AG10803 (cell line): ENCODE measurements at places on chromosomes 16 and 17.

- peak; percentile 60 for DNase-seq
These were observed 7.9 kb upstream of the MT2A start for GRCh38 chr16:56600398-56600999.

- DNase-seq = no peak
These were observed 43.9 kb upstream of the KDM6B start for GRCh38 chr17:7790150-7790549.

GRCh38 chr17:76003915-76004314, 3.3 kb downstream of the CDK3 start:
- no peak for DNase-seq

DNA sequence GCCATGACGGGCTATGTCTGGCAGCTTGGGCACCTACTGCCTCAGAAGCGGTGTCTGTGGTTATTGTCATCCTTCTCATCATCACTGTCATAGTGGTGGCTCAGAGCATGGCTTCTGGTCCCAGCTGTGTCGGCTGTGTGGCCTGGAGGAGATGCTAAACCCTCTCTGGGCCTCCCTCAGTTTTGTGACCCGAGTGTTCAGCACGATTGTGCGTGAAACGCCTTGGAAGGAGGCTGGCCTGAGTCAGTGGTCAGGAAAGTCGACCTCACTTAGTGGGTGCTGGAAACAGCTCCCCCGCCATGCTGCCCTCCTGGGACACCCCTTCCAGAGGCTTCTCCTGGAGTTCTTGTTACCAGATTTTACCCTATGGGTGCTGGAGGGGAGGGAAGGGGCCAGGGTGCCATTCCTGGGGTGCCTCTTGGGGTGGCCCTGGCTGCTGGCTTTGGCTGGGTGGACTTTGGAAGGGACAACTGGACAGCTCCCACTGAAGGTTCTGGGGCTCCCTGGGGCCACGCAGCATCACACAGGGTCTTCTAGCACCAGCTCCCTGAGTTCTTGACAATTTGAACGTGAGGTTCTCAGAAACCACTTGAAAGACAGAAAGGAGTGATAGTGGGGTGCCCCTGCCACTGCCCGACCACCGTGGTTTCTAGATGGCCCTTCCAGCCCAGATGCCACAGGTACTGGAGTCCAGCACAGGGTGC, 226.5 kb upstream of the GSE1 start:
- DNase-seq = no peak

- DNase-seq = no peak
These were observed 97.6 kb downstream of the NPIPB11 start for GRCh38 chr16:29308644-29309546.

- DNase-seq = no peak
These were observed 75.5 kb downstream of the SOCS1 start for GRCh38 chr16:11180489-11180888.

GRCh38 chr16:74249254-74249653, 47.4 kb upstream of the PSMD7 start:
- DNase-seq = no peak

DNA sequence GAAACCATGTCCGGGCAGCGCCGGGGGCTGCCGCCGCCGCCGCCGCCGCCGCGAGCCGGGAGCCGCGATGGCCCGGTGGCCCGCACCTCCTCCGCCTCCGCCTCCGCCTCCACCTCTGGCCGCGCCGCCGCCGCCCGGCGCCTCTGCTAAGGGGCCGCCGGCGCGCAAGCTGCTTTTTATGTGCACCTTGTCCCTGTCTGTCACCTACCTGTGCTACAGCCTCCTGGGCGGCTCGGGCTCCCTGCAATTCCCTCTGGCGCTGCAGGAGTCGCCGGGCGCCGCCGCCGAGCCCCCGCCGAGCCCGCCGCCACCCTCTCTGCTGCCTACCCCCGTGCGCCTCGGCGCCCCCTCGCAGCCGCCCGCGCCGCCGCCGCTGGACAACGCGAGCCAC, 587 bp downstream of the HS3ST4 start:
- DNase-seq = no peak

- peak; percentile 21 for DNase-seq
These were observed 40.6 kb downstream of the GOSR1 start for GRCh38 chr17:30517786-30518185.

- no peak for DNase-seq
These were observed 56.4 kb downstream of the TBC1D16 start for GRCh38 chr17:79979221-79979741.

GRCh38 chr17:17919169-17920107, 52.8 kb downstream of the TOM1L2 start:
- peak; percentile 77 for DNase-seq

- no peak for DNase-seq
These were observed 981 bp upstream of the CEP131 start for GRCh38 chr17:81223762-81224130.

GRCh38 chr16:74477226-74477625, 55.9 kb upstream of the CLEC18B start:
- no peak for DNase-seq

GRCh38 chr17:42287977-42288802, at the start of gene STAT5A:
STAT5A (plus strand) TSS chr17:42288498; CDS start chr17:42289412, 914 bp downstream.
- peak; percentile 80 for DNase-seq

GRCh38 chr17:49787884-49788477, 500 bp upstream of the KAT7 start:
- DNase-seq = peak; percentile 31

GRCh38 chr17:82179412-82179811, 33.2 kb downstream of the CCDC57 start:
- no peak for DNase-seq

DNA sequence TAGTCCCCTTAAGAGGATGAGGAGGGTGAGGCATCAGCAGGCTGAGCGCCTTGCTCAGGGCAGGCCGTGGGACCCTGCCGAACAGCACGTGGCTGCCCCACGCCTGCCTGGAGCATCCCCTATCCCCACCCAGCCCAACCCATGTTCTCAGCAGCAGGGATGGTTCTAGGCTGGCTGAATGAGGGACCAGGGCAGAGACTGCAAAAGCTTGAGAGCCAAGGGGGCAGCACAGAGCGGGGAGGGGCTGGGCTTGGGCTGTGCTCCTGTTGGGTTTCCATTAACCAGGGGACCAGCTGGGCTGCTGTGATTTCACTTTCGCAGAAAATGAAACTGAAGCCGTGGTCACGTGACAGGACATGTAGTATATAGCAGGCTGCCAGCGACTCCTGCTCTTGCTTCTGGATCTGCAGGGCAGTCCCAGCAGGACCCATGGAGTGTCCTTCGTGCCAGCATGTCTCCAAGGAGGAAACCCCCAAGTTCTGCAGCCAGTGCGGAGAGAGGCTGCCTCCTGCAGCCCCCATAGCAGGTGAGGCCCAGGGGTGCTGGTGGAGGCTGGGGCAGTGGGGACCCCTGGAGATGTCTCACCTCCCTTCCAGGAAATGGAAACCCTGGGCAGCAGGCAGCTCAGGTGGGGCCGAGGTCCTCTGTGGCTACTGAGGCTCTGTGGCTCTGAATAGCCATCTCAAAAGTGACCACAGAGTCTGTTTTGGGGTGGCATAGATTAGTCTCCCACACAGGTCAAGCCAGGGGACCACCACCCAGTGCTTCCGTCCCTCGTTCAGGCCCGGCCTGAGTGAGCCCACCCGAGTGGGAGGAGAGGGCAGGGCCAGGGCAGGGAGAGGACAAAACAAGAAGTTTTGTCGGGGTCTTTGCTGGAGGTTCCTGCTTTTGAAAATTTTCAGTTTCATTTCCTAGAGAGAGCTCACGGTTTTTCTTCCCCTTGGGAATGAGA, 2.9 kb downstream of the RNF213 start:
- DNase-seq = peak; percentile 87

GRCh38 chr16:14494396-14494966, 135.6 kb downstream of the PARN start:
- DNase-seq = no peak

GRCh38 chr17:5680766-5681165, 96.5 kb upstream of the NLRP1 start:
- no peak for DNase-seq

- DNase-seq = no peak
These were observed 46.3 kb downstream of the C16orf78 start for GRCh38 chr16:49419862-49420261.

DNA sequence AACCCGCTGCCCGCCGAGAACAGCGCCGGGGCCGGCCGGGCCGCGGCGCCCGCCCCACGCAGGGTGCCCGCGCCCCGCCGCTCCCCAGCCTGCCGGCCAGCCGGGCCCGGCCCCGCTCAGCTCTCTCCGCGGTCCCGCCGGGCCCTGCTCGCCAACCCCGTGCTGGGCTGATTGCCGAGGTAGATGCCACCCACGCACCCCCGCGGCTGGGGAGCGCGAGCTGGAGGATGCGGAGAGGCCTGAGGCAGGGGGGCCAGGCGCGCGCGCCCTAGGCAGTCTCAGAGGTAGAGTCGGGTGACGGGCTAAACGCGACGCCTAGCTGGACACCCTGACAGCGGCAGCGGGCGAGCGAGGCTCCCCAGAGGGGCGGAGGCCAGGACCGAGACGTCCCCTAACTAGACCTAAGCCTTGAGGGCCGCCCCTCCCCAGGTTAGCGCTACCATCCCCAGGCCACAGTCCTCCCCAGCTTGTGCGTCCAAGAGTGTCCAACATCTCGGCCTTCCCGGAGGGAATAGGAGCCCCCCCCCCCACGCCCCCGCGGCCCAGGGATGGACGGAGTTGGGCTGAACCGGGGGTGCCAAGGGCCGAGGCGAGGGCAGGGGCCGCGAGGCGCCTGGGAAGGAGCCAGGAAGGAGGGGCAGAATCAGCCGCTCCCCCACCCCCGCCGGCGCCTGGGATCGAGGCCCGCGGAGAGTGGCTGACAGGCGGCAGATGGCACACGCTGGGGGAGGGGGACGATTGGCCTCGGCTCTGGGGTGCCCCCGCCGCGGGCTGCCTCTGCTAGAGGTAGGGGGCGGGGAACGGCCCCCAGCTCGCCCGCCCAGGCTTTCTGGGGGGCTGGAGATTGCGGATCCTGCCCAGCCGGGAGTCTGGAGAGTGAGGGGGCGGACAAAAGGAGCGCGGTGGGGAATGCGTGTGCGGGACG, 2.5 kb upstream of the ZNF423 start:
- DNase-seq = no peak
